ENCODE measurements at places on chromosomes 5 and 9.

DNA sequence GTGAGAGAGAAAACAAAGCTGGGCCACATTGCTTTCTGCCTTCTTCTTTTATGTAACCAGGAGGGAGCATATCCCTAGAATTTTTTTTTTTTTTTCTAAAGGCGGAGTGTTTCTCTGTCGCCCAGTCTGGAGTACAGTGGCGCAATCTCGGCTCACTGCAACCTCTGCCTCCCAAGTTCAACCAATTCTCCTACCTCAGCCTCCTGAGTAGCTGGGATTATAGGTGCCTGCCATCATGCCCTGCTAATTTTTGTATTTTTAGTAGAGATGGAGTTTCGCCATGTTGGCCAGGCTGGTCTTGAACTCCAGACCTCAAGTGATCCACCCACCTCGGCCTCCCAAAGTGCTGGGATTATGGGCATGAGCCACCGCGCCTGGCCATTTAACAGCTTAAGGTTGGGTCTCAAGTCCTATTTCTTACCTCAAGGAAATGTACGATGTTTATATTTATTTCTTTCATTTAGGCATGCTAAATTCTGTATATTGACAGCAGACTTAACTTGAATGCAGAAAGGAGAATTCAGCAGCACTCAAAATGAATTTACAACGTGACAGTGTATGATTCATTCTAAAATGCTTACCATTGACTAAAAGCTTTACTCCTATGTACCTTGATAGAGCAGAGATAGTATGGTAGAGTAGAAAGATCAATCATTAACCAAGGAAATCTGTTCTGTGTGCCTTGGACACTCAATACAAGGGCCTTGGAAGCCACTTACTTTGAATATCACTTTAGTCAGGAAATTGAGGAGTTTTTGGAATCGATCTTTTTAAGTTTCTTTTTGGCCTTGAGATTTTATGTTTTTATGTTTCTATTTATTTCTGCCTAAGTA lies 100.9 kb downstream of the F2RL2 start:
- DNase-seq, result no peak

DNA sequence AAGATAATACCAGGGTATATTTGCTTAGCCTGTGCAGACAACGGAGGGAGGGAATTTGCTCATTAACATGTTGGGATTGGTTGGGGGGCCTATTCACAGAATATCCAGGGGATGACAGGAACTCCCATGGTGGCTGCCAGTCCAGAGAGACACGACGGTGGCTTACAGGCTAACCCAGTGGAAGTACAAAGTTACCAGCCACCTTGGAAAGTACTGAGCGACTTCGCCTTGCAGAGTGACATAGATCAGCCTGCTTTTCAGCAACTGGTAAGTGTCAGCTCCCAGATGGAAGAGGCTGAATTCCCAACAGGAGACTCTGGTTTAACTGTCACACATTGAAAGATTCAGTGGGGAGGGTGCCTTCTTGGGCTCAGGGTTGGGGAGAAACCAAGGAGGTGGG lies 7.9 kb downstream of the ISL1 start:
- no peak for DNase-seq

- DNase-seq, result no peak
Measured at GRCh38 chr9:114521846-114522245, 16.6 kb upstream of the WHRN start.

- DNase-seq, result peak; percentile 80
Measured at GRCh38 chr9:128558431-128559310, 6.3 kb downstream of the SPTAN1 start.

DNA sequence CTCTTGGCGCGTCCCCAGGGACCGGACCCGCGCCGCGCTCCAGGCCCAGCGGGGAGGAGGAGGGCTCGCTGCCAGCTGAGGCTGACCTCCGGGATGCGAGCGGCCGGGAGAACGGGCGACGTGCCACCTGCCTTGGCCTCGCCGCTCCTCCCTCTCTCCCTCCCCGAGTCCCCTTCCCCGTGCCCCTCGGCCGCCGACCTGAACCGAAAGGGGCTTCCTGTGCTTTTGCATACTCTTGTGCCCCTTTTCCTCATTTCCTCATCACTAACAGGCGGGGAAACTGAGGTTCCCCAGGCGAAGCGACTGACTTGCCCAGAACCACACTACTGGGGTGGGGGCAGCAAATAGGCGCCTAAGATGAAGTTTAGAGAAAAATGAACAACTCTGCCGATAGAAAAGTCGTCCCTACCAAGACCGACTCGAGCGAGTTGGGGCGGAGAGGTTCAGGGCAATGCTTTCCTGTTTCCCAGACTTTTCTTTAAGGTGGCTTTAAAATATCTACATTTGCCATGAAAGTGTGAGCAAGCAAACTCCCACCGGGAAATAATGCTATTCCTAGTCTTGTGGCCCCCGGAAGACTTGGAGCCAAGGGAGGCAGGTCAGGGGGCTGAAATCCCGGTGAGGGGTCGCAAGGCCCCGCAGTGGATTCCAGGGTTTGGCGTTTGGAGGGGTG lies 580 bp upstream of the DUSP1 start:
- DNase-seq, result no peak

DNA sequence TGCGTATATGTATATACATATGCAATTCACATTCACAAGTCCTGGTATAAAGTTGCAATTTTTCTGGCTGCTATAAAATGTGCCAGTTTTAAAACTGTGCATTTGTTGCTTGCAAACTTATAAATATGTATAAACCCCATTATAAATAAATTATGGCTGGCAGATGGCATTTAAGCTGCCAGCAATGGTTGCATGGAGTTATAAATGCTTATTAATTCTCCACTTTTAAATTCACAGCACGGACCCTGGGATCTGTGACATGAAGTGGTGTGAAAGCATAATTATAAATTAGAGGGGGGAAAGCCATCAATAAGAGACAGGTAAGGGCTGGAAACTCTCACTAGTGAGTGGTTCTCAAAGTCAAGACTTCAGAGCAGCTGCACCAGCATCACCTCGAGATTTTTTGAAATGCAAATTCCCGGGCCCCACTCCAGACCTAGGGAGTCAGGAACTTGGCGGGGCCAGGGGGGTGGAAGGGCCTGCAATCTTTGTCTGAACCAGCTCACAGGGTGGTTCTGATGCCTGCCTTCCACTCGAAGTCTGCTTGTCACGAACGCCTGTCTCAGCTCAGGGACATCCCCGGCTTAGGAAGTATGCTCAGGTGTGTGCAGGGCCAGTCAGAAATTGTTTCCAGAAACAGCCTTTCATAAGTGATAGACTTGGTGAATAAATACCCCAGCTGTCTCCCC lies 16.9 kb downstream of the S1PR3 start:
- DNase-seq, result no peak

DNA sequence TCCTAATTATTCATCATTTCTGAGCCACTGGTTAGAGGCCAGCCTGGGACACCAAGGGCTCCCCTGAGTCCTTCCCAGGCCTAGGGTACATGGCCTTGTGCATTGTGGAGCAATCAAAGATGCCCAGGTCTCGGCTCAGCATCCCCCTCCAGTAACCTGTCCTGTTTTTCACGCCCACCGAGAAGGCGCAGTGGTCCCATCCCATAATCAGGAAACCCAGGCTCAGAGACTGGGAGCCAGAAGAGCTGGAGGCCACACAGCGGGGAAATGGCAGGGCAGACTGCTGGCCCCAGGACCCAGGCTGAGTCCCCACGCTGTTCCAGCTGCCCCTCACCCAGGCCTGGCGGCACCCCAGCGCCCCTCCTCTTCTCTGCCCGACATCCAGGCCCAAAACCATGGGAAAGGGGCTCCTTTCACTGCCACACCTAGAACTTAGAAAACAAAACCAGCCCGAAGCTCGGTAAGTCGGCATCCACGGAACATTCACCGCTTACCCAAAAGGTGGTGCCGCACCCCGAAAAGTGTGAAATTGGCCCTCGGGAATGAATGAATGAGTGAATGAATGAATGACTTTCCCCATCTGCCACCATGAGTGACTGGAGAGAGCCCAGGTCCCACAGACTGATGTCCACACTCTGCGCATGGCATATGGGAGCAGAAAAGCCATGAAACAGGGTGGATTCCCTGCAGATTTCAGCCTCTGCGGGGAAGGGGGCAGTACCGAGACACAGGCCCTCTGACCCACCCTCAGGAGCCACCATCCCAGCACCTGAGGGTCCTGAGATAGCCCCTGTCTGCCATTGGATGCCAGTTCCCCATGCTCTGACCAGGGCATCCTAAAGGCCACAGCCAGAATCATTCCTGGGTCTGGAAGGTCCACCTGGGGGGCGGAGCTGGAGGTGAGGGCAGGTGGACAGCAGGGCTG lies 132.5 kb downstream of the OLFM1 start:
- no peak for DNase-seq

All from astrocyte of the cerebellum (primary cell).